ENCODE measurements at places on chromosomes 1 and 21. TPM values are rescaled to one million over a fixed set of nuclear protein-coding genes. Genes with fewer than 3 reads are reported as not detected.

The SEMA6C gene
- 0.51 TPM for total RNA-seq

The RIPPLY3 gene
- not detected for total RNA-seq

The TRIM46 gene
- total RNA-seq, result 4.0 TPM

The BTBD19 gene
- total RNA-seq, result 5.0 TPM

The DLGAP3 gene
- not detected for total RNA-seq

The CC2D1B gene
- total RNA-seq, result 28.9 TPM

The SORT1 gene
- 37.5 TPM for total RNA-seq

The CASZ1 gene
- 0.50 TPM for total RNA-seq

The RAB4A gene
- total RNA-seq, result 26.7 TPM

DNA sequence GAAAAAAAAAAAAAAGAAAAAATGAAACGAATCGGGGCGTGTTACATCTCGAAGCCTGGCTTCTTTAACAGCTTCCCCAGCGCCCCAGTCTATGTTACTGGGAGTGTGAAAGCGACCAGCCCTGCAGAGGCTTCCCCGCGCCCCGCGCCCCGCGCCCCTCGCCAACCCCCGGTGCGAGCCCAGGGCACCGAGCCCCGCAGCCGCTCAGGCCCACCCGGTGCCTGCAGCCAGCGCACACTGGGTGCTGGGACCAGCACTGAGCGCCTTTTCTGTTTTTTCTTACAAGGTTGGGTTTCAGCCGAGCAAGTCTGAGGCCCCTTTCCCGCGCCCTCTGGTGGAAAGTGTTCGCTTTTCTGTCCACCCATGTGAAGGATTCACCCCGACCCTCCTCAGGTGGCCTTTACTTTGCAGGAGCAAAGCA, 42.1 kb upstream of the ZNF496 start:
- peak; percentile 36 for DNase-seq

DNA sequence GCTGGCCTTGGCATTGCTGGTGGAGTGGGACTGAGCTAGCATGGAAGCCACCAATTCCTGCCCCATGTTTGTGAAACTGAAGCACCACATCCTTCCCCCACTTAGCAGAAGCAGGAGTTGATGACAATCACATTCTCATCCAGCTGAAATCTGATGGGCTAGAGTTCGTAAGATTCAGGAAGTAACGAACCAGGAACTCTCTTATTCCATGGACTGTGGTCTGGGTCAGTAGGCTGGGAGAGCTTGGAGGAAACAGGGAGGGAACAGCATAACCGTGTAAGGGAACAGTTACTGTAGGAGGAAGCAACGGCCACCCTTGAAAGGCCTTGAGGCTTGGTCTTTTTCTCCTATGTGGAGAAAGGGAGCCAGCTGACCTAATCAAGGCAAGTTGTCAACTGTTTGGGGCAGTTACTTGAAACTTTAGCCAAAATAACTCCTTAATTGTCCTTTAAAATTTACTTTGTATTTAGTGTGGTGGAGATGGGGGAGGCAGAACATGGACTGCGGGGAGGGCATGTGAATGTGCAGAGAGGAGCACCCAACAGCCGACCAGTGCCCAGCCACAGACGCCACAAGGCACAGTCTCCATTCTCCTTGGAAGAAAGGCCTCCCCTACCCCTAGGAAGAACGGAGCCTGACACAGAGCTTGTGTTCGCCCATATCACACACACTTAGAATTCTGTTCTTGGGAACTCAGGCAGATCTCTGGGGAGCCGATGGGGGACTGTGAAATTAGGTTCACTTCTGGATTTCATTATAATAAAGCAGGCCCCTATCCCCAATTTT, 2.0 kb upstream of the COQ8A start:
- DNase-seq, result no peak
- H3K27ac ChIP-seq, result peak overlapping the region; percentile 87
- H3K4me3 ChIP-seq, result no peak overlapping the region
- H3K4me1 ChIP-seq, result peaks cover 7% of the 10 kb centered on the region
- H3K27me3 ChIP-seq, result no peaks in the 10 kb centered on the region
- H3K36me3 ChIP-seq, result no peaks in the 10 kb centered on the region

DNA sequence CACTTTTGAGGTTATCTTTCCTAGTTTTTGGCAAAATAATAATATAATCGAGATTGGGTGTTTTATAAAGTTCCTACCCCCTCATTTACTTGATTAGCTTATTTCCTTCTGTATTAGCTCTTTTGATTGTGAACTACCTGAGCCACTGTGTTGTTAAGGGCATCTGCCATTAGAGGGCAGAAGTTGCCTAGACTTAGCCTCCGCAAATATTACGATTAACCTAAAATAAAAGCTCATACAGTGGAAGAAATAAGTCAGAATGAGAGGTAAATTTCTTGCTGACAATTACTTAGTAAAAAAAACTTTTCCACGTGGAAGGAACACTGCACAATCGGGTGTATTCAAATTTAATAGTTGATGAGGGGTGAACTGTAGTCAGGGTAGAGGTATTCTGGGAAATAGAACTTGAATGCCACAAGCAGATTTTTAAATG, 2.3 kb downstream of the H3-3A start:
- H3K4me3 ChIP-seq, result peak overlapping the region; percentile 97
- peak; percentile 54 for DNase-seq
- no peaks in the 10 kb centered on the region for H3K27me3 ChIP-seq

DNA sequence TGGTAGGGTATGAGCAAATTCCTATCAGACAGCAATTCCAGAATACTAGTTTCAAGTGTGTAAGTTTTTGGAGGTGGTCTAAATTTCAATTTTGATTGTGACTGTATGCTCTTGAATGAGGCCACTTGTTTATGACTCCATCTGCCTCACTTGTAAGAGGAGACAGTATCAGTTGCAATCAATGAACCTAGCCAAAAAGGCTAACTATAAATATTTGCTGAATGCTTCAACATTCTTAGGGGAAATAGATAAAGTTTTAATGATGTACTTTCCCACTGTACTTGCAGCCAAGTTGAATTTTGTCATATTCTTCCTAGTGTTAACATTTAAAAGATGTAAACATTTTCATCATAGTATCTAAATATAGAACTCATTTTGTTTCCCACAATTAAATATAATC, 32.1 kb upstream of the RWDD3 start:
- H3K27me3 ChIP-seq, result no peaks in the 10 kb centered on the region
- no peaks in the 10 kb centered on the region for H3K36me3 ChIP-seq
- no peak for DNase-seq
- H3K4me1 ChIP-seq, result no peaks in the 10 kb centered on the region

DNA sequence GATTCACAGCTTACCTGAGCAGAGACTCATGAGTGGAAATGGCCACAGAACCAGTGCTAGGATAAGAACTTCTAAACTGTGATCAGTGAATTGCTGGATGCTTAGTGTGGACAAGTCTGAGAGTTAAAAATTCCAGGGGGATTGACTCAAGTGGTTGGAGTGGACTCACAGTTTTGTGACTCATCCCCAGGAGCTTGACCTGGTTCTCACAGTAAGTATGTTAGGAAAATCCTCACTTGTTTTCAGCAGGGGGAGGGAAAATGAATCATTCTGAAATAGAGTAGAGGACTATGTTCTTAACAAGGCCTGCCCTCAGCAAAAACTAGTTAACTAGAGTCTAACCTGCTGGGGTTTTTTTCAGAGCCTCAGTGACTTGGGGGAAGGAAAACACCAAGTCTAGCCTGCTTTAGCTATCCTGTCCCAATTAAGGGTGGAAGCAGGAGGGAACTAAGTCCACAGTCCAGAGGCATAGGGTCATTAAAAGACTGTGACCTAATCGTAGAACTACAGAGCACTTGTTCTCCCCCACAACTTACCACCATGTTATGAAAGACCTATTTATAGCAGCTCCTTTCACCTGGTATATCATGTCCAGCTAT, 6.1 kb upstream of the CDC73 start:
- no peak overlapping the region for H3K4me3 ChIP-seq
- peak; percentile 98 for DNase-seq
- peaks cover 27% of the 10 kb centered on the region for H3K4me1 ChIP-seq
- H3K27ac ChIP-seq, result peak overlapping the region; percentile 21
- H3K36me3 ChIP-seq, result no peaks in the 10 kb centered on the region

- no peaks in the 10 kb centered on the region for H3K4me1 ChIP-seq
- H3K27ac ChIP-seq, result no peak overlapping the region
- H3K4me3 ChIP-seq, result no peak overlapping the region
- no peaks in the 10 kb centered on the region for H3K36me3 ChIP-seq
- peak; percentile 13 for DNase-seq
- no peaks in the 10 kb centered on the region for H3K27me3 ChIP-seq
These were observed 512.5 kb upstream of the LRRC7 start for GRCh38 chr1:69055194-69055593.

DNA sequence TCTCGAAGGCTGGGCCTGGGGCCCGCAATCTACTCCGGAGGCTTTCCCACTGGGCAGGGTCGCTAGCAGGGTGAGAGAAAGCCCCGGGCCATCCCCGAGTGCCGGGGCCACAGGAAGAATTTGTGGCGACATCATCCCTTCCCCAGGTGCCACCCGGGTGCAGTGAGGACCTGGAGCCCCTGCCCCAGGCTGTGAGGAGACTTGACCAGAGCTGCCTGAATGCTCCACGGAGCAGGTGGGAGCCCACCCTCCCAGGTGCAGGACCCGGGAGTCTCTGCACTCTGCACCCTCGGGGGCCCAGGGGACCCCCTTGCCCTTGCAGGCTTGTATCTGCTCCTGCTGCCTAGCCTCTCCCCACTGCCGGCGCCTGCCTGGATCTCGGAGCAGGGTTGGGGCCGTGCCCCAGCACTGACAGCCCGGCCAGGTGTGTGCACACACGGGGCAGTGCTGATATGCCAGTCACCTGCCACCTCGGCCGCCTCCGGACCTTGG, 67.5 kb upstream of the RGS7 start:
- DNase-seq, result no peak
- no peaks in the 10 kb centered on the region for H3K36me3 ChIP-seq

- H3K27me3 ChIP-seq, result no peaks in the 10 kb centered on the region
- no peak for DNase-seq
- H3K4me3 ChIP-seq, result no peak overlapping the region
- H3K36me3 ChIP-seq, result no peaks in the 10 kb centered on the region
- no peak overlapping the region for H3K27ac ChIP-seq
These were observed 94.2 kb downstream of the AHCTF1 start for GRCh38 chr1:246837418-246838117.

- H3K4me3 ChIP-seq, result no peak overlapping the region
- peaks cover 6% of the 10 kb centered on the region for H3K4me1 ChIP-seq
- H3K27ac ChIP-seq, result no peak overlapping the region
- no peaks in the 10 kb centered on the region for H3K36me3 ChIP-seq
- H3K27me3 ChIP-seq, result peaks cover 3% of the 10 kb centered on the region
- no peak for DNase-seq
These were observed 103.6 kb upstream of the COL6A1 start for GRCh38 chr21:45877821-45878469.

- DNase-seq, result no peak
- H3K36me3 ChIP-seq, result no peaks in the 10 kb centered on the region
- H3K4me3 ChIP-seq, result no peak overlapping the region
- no peaks in the 10 kb centered on the region for H3K27me3 ChIP-seq
- no peak overlapping the region for H3K27ac ChIP-seq
These were observed 922.1 kb downstream of the AMY1C start for GRCh38 chr1:104671684-104672353.

DNA sequence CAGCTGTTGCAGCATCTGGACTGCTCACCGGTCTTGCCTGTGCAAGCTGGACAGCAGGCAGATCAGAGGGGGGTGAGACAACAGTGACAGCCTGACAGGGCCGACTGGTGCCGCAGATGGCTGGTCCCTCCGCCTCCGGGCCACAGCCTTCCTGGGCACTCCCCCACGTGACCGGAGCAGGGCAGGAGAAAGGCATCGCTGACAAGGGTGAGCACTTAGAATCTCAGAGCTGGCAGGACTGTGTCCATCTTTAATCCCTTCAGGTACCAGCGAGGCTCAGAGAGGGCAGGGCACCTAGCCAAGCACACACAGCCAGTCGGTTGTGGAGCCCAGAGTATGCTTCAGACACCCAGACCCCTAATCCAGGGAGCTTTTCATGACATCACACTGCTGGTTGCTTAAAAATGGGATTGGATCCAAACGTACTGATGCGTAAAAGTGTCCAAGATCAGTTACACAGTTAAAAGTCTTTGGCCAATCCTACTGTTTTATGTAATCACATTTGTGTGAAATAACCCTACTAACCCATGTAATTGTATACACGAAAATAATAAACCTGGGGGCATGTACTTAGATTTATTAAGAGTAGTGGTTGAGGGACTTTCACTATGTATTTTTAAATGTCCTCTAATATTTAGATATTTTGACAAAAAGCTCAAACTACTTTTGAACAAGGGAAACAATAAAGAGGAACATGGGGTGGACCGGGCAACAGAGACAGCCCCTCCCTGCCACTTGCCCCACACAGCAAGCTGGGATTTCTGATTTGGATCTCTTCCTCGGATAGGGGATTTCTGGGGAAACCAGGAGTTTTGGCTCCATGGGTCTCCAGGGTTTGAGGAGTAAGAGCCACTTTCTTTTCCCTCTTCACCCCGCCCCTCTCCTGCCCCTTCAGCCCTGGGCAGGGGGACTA, 758 bp upstream of the CNTN2 start:
- H3K4me3 ChIP-seq, result no peak overlapping the region
- DNase-seq, result no peak
- no peaks in the 10 kb centered on the region for H3K36me3 ChIP-seq
- H3K27ac ChIP-seq, result no peak overlapping the region
- H3K27me3 ChIP-seq, result peaks cover 35% of the 10 kb centered on the region

- no peak for DNase-seq
- H3K4me1 ChIP-seq, result peaks cover 9% of the 10 kb centered on the region
- H3K27ac ChIP-seq, result peak overlapping the region; percentile 61
- H3K36me3 ChIP-seq, result no peaks in the 10 kb centered on the region
- H3K4me3 ChIP-seq, result no peak overlapping the region
- no peaks in the 10 kb centered on the region for H3K27me3 ChIP-seq
These were observed 1.6 kb downstream of the TCEA3 start for GRCh38 chr1:23422941-23423340.

- peaks cover 29% of the 10 kb centered on the region for H3K27me3 ChIP-seq
- no peaks in the 10 kb centered on the region for H3K4me1 ChIP-seq
- H3K36me3 ChIP-seq, result no peaks in the 10 kb centered on the region
- H3K27ac ChIP-seq, result no peak within 1 kb of the TSS
These were observed at the start of gene AVPR1B for GRCh38 chr1:206117151-206117948. Gene AVPR1B (minus strand): TSS chr1:206117388. CDS start chr1:206116890, 498 bp downstream.

DNA sequence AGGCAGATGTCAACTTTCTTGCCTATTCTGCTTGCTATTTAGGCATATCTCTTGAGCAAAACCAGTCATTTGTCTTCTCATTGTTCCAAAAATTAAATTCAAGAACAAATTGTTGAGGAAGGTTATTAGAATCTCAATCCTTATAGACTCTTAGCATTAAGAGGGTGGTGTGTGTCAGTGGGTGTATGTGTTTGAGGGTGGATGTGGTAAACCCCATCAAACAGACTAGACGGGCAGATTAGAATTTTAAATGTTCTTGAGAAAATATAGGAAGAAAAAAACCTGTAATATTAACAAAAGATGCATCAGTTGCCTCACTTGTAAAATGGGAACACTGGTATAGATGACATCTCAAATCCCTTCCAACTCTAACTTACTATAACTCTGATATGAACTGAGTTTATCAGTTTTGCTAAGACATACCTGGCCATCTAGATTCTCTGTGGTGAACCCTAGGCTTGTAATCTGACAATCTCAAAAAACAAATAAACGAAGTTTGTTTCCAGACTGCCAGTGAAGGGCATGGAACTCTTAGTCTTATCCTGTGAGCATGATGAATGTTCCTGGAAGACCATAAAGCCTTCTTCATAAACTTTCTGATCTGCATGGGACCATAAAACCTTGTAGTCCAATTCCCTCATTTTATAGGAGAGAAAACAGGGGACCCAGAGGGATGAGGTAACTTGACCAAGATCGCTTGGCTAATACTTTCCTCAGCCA, 176.3 kb upstream of the SGIP1 start:
- H3K4me3 ChIP-seq, result no peak overlapping the region
- H3K27ac ChIP-seq, result no peak overlapping the region
- H3K36me3 ChIP-seq, result no peaks in the 10 kb centered on the region
- H3K27me3 ChIP-seq, result no peaks in the 10 kb centered on the region

GRCh38 chr1:234898455-234899033, 230.1 kb downstream of the TOMM20 start:
- DNase-seq, result no peak
- no peak overlapping the region for H3K27ac ChIP-seq
- H3K36me3 ChIP-seq, result no peaks in the 10 kb centered on the region
- H3K27me3 ChIP-seq, result no peaks in the 10 kb centered on the region
- no peak overlapping the region for H3K4me3 ChIP-seq
- H3K4me1 ChIP-seq, result peaks cover 12% of the 10 kb centered on the region

All from fibroblast of lung (primary cell).